ENCODE measurements at places on chromosomes 5 and 9. TPM values are rescaled to one million over a fixed set of nuclear protein-coding genes. Genes with fewer than 3 reads are reported as not detected.

DNA sequence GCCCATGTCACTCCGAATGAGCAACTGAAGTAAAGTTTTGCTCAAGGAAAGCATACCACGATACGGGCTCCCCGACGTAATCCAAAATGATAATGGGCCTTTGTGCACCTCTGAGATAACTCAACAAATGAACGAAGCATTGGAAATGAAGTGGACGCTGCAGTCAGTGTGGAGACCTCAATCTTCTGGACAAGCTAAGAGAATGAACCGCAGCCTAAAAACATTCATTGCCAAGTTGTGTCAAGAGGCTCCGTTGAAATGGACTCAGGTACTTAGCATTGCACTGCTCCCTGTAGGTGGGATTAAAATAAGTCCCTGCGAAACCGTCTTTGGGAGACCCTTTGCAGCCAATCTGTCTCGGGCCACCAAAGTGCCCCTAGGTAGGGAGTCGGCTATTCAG is 3.9 kb upstream of the LCN9 start:
- no peak for DNase-seq

PIP5KL1 gene
- 1.7 TPM for total RNA-seq

- DNase-seq, result no peak
These were observed 20.4 kb upstream of the RPS14 start for GRCh38 chr5:150469718-150470469.

SLC36A2 gene
- not detected for total RNA-seq

PRRX2 gene
- total RNA-seq, result not detected

DNA sequence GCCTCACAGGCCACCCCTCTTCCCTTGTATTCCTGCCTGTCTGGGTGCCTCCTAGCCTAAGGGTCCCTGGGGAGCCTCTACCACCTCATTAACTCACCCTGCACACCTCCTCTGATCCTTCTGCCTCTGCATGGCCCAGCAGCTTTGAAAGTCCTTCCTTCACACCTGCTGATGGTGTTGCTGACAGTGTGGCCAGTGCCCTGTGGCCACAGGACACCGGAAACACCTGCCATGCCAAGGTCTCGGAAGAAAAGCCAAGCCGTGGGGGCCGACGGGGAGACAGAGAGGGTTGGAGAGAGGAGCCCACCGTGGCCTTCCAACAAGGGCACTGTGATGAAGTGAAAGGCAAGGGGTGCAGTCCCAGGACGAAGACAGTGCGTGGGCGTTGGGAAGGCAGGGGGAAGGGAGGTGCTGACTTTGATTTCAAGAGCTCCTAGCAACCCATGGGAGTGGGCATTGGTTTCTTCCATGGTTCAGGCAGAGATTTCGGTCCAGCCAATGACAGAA is 4.1 kb downstream of the BTNL9 start:
- DNase-seq, result no peak

GRCh38 chr5:93497096-93497495 is 83.9 kb downstream of the NR2F1-AS1 start:
- no peak for DNase-seq

DNA sequence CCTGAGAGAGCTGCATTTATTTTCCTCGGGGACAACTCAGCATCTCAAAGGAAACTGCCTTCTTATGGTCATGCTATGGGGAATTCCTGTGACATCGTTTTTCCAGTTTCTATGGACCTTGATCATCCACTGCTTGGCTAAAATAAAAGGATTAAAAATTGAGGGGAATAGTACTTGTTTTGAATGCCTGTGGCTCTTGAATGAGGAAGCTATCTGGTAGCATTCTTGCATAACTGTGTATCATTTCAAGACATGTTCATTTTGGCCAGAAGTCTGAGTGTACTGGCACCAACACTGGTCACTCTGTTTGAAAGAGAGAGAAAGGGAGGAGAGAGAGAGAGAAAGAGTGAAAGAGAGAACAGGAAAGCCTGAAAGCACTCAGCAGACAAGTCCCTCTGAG is 116.7 kb downstream of the DOCK2 start:
- no peak for DNase-seq

PCDHGC5 gene
- total RNA-seq, result 0.24 TPM

GRCh38 chr9:1718836-1719235 is 296.3 kb upstream of the SMARCA2 start:
- DNase-seq, result no peak

GRCh38 chr5:81188962-81189361 is 44.2 kb upstream of the CKMT2 start:
- DNase-seq, result no peak

RARS1 gene
- total RNA-seq, result 75.9 TPM

GRCh38 chr9:87305151-87305550 is 192.5 kb upstream of the DAPK1 start:
- no peak for DNase-seq

DNA sequence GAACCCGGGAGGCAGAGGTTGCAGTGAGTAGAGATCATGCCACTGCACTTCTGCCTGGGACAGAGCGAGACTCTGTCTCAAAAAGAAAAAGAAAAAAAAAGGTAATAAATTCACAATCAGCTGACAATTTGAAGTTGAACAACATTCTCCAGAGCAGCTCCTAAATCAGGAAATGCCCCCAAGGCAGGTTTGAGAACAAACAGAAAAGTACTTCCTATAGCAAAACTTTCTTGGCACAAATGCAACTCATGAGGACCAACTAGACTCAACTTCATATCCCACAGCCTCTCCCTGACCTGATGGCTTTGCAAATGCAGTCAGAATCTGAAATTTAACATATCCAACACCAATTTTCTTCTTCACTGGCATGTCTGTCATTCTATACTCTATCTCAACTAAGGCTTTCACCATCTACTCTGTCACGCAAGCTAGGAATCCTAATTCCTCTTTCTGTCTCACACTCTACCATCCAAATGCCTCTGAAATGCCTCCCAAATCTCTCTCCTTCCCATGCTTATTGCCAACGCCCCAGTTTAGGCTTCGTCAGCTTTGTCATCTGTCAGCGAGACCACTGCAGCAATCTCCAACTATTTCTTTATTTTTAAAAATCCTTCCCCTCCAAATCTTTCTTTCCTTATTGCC is 113.3 kb downstream of the MAPKAP1 start:
- DNase-seq, result no peak

DNA sequence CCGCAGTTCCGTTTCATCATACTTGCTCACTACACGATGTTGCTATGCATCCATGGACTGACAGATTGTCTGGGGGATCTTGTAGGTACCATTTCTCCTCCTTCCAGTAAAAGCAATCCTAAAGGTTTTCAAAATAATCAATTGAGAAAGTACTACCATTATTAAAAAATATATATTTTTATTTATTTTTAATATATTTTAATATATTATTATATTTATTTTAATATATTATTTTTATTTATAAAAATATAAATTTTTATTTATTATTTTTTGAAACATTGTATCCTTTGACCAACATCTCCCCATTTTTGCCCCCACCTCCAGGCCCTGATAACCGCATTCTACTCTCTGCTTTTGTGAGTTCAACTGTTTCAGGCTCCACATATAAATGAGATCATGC is 237.6 kb upstream of the IRX4 start:
- no peak for DNase-seq

ANGPTL2 gene
- total RNA-seq, result not detected

EIF4E1B gene
- total RNA-seq, result not detected

DNA sequence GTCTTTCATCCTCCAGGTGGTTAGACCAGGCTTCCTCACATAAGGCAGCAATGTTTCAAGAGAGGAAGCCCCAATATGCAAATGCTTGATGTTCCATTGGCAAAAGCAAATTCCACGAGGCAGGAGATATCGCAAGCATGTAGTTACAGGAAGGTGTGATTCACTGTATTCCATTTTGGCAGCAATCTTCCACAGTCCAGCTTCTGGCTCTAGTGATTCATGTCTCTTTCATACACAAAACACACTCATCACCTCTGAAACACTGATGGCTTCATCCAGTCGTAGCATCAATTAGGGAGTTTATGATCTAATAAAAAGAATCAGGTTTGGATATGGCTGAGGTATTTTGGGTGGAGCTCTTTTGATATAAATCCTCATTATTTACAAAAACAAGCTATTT is 552.2 kb upstream of the RIOK2 start:
- DNase-seq, result no peak

DNA sequence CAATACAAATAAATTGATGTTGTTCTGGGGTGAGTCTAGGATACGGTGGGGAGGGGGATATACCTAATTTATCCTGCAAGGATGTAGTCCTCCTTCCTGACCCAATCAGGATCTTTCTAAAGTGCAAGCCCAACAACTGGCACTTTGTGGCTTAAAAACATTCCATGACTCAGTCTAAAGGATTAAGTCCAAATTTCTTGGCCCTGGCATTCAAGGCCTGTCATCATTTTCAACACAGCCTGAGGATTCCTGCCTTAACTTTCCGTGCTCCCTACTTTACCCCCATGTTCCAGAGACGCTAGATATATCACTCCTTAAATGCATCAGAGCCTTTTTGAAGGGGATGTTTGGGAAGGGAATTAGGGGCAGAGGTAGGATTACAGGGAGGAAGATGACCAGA is 1.0 kb downstream of the FAM221B start:
- DNase-seq, result no peak

ZFP2 gene
- total RNA-seq, result 0.44 TPM

GRCh38 chr5:128237546-128237945 is 154.0 kb downstream of the SLC12A2 start:
- DNase-seq, result no peak

GRCh38 chr5:89173528-89173927 is 290.5 kb upstream of the MEF2C start:
- no peak for DNase-seq

DNA sequence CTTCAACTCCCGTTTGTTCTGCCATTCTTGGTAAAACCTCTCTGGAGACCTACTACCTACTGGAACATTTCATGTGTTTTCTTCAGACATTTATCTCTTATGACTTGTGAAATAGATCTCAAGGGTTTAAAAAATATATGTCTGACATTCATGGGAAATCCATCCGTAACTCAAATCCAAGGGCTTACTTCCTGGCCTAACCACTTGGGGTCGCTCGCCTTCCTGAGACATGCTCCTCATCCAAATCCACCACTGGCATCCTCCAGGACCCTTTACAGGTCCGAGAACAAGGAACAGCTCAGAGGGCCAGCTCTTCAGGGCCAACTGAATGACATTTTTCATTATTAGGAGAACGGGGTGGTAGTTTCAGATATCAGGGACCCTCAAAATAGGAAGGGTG is 235.1 kb upstream of the TUT7 start:
- no peak for DNase-seq

DNA sequence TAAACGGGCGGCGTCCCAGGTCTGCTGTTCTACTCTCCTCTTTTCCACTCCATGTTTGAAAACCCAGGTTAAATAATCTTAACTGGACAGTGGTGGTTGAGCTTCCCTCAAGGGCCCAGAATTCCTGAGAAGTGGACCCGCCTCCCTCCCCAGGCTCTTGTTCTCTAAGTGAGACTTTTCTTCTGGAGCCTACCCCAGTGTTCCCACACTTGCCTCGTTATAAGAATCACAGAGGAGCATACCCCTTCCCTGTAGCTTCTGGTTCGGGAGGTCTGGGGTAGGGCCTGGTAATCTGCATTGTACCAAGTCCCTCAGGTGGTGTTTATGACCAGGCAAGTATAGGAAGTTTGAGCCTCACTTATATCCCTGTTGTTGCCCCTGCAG is 12.0 kb downstream of the PSD2 start:
- DNase-seq, result no peak

GRCh38 chr5:131814990-131815389 is 18.2 kb upstream of the FNIP1 start:
- DNase-seq, result no peak

GRCh38 chr5:113233606-113234005 is 201.2 kb downstream of the TSSK1B start:
- DNase-seq, result no peak

MEGF10 gene
- not detected for total RNA-seq

DNA sequence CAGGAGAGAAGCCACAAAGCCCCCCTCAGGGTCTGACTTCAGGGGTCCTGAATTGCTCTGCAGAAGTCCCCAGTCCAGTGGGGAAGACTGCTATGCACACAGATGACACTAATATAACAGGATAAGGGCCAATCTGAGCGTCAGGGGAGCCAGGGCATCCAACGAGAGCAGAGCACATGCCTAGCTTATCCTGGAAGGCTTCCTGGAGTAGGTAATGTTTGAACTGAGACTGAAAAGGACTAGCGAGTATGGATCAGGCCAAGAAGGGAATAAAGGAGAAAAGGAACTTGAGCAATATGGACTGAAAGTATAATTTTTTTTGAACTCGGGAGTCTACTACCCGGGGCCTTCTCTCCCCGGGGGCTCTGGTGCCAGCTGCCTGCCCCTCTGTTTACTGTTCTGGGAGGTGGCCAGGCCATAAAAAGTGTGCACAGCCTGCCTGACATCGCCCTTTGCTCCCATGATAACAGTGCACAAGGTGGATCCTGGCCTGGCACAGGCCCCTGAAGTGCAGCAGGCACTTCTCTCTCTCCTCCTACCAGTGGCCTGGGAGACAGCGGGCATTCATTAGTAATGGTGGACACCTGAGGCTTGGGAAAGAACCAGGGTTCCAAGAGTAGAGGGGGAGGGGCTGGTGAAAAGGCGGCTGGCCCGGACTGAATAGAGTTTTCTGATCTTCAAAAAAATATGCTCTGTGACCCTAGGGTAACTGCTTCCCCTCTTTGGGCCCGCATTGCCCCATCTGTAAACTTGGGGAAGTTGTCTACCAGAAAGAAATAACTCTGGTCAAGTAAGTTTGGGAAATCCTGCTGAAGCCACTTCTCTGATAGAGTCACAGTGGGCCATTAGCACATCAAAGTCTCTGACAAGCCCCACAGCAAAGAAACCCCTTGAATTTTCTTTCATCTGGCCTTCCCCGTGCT is 4.6 kb upstream of the SLC6A7 start:
- DNase-seq, result no peak

DNA sequence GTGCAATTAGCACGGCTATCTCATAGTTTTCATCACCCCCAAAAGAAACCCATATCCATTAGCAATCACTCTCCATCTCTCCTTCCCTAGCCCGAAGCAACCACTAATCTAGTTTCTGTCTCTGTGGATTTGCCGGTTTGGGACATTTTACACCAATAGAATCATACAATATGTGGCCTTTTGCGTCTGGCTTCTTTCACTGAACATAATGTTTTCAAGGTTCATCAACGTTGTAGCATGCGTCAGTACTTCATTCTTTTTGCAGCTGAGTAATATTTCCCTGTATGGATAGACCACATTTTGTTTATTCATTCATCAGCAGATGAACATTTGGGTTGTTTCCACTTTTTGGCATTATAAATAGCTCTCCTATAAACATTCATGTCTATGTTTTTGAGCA is 75.4 kb upstream of the TBC1D2 start:
- DNase-seq, result no peak

DNA sequence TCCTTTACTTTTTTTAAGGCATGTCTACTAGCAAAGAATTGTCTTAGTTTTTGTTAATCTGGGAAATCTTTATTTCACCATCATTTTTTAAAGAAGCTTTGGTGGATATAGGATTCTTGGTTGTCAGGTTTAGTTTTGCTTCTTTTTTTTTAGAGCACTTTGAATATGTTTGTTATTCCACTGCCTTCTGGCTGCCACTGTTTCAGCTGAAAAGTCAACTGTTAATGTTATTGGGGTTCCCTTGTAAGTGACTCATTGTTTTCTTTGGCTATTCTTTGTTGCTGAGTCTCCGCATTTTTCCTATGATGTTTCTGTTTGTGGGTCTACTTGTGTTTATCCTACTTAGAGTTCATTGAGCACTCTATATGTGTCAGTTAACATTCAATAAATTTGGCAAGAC is 44.4 kb downstream of the PHAX start:
- DNase-seq, result no peak

- no peak for DNase-seq
These were observed 48.9 kb upstream of the TDRD7 start for GRCh38 chr9:97362777-97363545.

SHISAL2B gene
- total RNA-seq, result not detected

- no peak for DNase-seq
These were observed 145.2 kb downstream of the TENT4A start for GRCh38 chr5:6858419-6858818.

GRCh38 chr5:150710165-150710564 is 9.3 kb upstream of the RBM22 start:
- DNase-seq, result no peak

Data from activated B cell treated with CpG ODN at 0.5 μM for 24 hours (primary cell).